Activated naive CD4-positive, alpha-beta T cell treated with anti-CD3 and anti-CD28 coated beads for 36 hours (primary cell): ENCODE measurements at places on chromosomes 12 and 14. TPM values are rescaled to one million over a fixed set of nuclear protein-coding genes. Genes with fewer than 3 reads are reported as not detected.

DNA sequence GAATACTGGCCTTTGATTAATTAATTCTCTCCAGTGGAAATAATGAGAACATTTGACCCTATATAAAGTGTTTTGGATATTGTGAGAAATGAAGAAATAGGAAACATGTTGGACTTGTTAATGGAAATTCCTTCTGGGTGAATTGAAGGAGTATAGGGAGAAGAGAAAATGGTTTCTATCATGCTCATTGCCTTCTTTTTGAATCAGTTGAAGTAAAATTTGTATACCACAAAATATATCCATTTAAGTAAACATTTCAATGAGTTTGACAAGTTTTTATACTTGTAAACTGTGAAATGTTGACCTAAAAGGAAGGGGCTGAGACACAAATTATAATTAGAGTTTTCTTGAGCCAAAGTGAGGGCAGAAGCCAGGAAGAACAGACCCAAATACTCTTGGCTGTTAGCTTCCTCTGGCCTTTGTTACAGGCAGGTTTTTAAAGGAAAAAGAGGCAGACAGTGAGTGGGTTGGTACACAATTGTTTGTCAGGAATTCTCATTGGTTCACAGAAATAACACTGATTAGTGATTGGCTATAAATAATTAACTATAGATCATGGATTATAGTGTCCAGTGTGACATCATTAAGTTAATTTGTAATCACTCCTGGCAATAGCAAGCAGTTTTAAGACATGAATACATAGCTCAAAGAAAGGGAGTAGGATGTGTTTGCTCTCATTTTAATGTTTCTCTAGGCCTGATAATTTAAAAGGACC lies 826 bp downstream of the ZNF705A start:
- no peak for DNase-seq

Gene POU6F1
- total RNA-seq = 7.8 TPM

DNA sequence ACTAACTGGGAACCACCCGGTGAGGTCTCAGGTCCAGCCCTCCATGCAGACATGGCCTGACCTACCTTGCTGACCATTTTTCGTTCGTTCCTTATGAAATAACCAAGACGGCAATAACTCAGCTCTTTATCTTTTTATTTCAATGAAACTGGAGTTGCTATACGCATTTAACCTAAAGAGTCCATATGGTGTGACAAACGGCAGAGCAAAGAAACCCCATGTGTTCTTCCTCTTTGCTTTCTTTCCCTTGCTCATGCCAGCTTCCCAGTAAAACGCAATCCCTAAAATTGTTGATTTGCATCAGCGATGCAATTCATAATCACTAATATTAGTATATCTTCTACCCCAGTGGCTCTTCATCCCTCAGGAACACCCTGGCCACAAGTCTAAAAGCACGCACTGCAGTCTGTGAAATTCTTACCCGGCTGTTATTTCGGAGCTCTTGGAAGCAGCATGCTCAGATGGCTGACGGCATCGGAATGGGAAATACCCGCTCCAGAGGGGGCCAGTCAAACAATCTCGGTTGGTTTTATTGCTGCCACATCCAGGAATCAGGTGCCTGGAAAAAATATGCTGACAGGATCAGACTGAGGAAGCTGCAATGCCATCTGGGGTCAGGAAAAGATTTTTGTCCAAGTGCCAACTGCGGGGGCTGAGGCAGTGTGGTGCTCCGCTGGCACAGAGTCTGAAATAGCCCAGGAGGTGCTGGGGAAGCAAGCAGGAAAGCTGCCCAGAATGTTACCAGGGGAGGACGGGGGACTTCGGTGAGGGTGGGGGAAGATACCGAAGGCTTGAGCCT lies 28.2 kb upstream of the KCNA1 start:
- DNase-seq = no peak

Gene TSHR
- not detected for total RNA-seq

Gene DYRK2
- 29.3 TPM for total RNA-seq

GRCh38 chr12:112906712-112907414 lies at the start of gene OAS1:
OAS1 (plus strand) TSS chr12:112906962; CDS start chr12:112907040, 78 bp downstream.
- DNase-seq = peak; percentile 59
